ENCODE measurements at places on chromosomes 13 and 19.

- no peak for DNase-seq
These were observed 140.9 kb upstream of the UBL3 start for GRCh38 chr13:29991343-29991742.

- DNase-seq, result no peak
These were observed 66.8 kb downstream of the IPO5 start for GRCh38 chr13:98020271-98020670.

GRCh38 chr19:29947871-29948270 lies 5.8 kb downstream of the URI1 start:
- no peak for DNase-seq

- DNase-seq, result no peak
These were observed 245.5 kb downstream of the TDRD3 start for GRCh38 chr13:60642552-60642951.

GRCh38 chr13:73307481-73307880 lies 248.7 kb downstream of the KLF5 start:
- DNase-seq, result no peak

DNA sequence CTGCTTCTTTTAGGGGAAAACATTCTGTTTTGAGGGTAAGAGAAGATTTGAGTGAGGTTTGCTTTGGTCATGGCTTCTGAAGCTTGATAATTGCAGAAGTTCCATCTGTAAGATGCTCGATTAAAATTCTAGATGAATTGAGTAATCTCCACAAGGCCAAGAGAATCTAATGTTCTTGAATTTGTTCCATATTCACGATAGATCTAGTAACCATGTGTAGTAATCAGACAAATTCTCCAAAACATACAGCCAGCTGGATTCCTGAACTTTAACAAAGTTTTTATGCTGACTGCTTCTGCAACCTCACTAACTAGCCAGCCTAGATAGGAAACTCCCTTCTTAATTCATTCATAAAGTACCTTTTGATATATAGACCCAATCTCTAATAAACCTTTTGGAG lies 92.7 kb downstream of the COL4A2 start:
- no peak for DNase-seq

GRCh38 chr19:14347999-14348889 lies 33.0 kb upstream of the ADGRE5 start:
- peak; percentile 29 for DNase-seq

- no peak for DNase-seq
These were observed 5.3 kb downstream of the F2RL3 start for GRCh38 chr19:16894080-16894479.

DNA sequence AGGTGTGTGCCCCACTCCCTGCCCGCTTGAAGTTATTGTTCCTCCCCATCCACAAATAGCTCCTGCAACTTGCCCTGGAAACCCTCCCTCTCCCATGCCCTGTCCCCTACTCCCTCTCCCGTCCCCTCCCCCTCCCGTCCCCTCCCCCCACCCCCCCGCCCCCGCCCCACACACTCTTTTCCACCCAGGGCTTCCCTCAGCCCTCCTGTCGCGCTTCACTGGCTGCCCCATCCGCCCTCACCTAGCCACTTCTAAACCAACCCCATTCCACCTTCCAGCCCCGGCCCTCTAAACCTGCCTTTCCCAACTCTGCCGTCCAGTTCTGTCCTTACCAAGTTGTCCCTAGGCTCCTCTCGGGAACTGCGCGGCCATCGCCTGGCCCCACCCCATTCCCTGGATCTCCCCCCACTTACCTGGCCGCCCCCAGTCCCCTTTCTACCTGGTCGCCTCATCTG lies 993 bp downstream of the RGL3 start:
- no peak for DNase-seq

GRCh38 chr13:32468502-32469142 lies 40.7 kb upstream of the N4BP2L1 start:
- DNase-seq, result no peak

DNA sequence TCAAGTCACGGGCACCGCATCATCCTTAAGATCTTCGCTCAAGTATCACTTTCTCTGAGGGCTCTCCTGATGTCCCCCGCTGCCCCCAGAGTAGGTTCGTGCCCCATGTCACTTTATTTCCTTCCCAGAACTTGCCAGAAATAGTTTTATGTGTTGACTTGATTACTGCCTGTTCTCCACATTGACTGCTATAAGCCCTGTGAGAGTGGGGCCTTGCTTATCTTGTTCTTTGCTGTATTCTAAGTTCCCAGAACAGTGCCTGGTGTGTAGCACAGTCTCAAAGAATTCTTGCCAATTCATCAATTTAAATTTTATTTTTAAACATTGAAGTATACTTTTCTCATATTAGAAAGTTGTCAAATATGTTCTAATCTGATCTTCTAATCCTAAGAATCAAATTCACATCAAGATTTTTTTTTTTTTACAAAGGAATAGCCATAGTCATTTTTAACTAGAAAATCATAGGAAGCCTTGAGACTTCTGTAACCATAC lies 32.1 kb upstream of the GPR183 start:
- no peak for DNase-seq

- DNase-seq, result no peak
These were observed 1307.9 kb downstream of the UQCRFS1 start for GRCh38 chr19:27905074-27905473.

DNA sequence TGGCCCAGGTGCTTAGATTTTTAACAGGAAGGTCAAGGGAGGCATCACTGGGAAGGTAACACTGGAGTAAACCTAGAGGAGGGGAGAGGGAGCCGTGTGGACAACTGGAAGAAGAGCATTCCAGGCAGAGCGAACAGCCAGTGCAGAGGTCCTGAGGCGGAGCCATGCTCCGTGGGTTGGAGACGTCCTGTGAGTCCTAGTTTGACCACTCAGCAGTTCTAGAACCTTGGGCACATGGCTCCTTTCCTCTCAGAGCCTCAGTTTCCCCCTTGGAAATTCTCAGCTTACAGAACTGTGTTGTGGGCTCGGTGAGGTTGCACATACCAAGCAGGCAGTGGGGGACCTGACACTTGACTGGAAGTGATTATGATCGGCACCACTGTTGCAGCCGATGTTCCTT lies 130.9 kb downstream of the DPF1 start:
- no peak for DNase-seq

DNA sequence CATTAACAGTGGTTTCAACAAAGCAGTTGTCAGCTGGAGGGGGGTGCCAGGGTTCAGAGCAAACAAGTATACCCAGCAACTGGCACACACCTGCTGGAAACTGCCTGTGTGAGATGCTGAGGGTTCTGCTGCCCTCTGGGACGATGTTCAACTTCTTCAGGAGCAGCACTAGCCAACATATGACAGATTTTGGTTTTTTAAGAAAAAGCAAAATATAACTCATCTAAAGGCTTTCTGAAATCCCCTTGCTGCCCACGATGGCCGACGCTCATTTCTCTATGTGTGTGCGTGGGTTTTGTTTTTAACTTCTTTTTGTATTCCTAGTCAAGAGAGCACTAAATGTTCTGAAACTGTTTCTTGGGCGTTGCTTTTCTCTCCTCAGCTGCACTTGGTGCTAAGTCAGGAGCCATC lies 79.9 kb downstream of the MRPL57 start:
- no peak for DNase-seq

DNA sequence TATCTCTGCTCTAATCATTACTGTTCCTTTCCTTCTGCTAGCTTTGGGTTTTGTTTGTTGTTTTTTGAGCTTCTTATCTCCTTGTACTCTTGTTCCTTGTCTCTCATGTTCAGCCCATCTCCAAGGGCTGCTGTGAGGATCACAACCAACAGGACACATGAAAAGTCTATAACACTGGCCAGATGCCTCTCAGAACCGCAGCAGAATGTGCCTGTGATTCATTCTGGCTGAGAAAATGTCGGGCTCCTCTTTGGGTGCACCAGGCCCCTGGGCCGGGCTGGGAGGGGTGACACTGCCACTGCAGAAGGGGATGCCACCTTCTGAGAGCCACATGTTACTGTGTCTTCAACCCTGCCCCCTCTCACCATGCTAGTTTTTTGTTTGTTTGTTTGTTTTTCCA lies 48.0 kb downstream of the GGACT start:
- no peak for DNase-seq

DNA sequence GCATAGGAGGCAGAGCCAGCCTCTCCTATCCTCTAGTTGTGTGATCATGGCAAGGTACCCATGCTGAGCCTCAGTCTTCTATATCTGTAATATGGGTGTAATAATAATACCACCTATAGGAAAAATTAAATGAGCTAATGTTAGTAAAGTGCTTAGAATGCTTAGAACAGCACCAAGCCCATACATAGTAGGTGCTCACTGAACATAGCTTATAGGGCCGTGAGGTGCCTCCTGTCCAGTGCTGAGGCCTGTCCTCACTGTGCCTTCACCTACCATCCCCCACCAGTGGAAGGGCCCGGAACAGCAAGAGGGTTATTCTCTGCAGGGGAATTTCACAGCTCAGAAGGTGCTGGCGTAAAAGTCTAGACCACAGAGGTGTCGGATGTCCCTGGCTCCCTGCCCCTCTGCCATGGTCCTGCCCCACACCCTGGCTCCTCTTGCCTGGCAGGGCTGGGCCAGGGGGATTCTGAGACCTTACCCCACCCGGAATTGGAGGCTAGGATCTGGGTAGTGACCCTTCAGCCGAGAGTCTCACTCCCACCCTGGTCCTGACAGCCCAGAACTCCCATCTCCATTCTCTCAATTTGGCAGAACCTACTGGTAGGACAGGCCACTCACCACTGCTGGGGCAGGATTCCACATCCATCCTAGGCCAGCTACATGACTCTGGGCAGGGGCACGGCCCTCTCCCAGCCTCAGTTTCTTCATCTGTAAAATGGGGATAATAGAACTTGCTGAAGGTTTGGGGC lies 2.2 kb upstream of the SCN1B start:
- no peak for DNase-seq

DNA sequence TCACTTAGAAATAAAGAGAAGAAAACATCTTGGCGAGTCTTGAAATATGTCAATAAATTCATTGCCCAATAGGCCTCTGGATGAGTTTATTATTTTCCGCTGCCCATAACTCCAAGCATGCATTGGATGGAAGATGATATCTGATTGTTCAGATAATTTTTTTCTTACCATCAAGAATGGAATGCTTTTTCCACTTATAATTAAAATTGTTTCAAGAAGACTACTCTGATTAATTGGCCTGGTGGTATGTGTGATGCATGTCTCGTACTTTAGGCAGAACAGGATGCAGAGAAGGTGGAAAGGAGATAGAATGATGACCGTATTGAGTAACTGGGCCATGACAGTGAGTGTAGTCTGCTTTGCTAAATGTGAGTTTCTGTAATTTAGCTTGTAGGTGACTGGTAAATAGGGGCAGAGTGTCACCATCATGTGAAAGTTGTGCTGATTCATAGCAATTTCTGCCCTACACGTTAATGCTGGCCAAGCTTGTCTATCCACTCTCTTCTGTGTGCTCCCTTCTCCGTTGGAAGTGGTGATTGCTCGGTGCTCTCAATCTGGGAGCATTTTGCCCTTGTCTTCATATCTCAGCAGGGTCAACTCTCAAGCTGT lies 13.5 kb upstream of the SPATA13 start:
- no peak for DNase-seq

DNA sequence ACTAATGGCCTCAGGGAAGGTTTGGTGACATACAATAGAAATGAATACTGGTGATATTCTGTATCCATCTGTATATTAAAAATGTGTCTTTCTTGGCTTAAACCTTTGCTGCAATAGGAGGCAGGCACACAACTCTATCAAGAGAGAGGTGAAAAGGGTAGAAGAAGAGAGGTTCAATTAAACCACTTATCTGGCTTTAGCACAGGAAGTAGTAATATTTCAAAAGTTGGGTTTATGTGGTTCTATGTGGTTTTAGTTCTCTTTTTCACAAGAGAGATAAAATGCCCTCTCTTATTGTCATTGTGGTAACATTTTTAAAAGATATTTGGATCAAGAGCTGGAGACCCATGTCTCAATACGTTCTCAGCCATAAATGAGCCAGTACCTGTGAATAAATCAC lies 146.2 kb upstream of the FNDC3A start:
- DNase-seq, result no peak

GRCh38 chr13:21405309-21405708 lies 53.8 kb downstream of the ZDHHC20 start:
- DNase-seq, result no peak

- DNase-seq, result no peak
These were observed 418.6 kb downstream of the OXGR1 start for GRCh38 chr13:96575423-96576320.

DNA sequence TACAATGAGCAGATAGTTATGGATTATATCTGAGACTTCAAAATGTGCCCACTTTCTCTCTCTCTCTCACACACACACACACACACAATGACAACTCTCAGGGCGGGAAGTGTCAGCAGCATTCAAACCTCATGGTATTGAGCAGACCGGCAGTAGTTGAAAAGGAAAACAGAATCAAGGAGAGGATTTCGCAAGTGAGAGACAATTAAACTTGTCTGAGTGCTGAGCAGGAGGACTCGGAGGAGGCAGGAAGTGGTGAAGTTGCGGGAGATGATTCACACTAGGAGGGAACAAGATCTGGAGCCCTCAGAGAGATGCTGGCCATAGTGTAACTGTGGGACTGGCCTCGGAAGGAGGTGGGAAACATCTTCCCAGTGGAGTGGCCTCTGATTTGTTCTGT lies 353.1 kb downstream of the EFNB2 start:
- peak; percentile 57 for DNase-seq

DNA sequence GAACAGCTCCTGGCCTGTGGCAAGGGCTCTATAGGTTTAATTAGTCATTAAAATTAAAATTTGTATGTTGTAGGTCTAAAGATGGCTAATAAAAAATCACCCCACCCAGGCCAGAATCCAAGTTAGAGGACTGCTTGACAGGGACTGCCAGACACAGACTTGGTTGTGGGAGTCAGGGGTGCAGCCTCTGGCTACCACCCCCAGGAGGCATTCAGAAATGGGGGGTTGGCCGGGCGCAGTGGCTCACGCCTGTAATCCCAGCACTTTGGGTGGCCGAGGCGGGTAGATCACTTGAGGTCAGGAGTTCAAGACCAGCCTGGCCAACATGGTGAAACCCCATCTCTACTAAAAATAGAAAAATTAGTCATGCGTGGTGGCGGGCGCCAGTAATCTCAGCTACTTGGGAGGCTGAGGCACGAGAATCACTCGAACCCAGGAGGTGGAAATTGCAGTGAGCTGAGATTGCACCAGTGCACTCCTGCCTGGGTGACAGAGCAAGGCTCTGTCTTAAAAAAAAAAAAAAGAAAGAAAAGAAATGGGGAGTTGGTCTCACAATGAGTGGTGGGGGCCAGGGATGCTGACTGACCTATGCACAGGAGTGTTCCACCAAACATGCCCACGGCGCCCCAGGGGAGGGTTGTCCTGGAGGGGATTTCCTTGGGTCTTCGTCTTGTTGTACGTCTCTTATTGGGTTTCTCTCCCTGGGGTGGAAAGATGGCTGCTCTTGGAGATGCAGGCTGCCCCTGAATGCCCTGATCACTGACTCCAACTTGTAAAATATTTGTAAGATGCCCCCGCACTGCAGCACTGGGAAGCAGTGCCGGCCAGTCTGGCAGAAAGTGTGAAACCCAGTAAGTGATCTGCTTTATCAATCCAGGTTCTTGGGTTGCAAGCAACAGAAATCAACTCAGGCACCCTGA lies 68.8 kb downstream of the SIPA1L3 start:
- no peak for DNase-seq

DNA sequence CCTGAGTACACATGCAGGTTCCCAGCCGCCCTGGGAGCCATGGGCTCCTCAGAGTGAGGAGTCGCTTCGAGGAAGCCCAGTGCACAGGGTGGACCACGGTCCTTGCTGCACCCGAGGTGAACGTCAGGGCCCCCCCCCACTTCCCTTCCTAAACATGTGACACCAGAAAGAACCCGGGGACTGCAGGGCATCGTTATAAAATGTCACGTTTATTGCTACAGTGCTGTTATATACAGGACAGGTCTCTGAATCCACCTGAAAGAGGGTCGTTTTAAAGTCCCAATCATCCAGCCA lies 3.8 kb upstream of the UQCR11 start:
- DNase-seq, result no peak

GRCh38 chr19:50657222-50657669 lies 8.0 kb downstream of the C19orf81 start:
- no peak for DNase-seq

Measured in KG1 (cell line).